ENCODE measurements at places on chromosomes 3 and 15.

GRCh38 chr3:108124337-108125152 is 33.7 kb upstream of the CD47 start:
- DNase-seq = peak; percentile 40

- DNase-seq = no peak
Measured at GRCh38 chr3:135215516-135215915, 420.5 kb downstream of the EPHB1 start.

- DNase-seq = no peak
Measured at GRCh38 chr3:34886443-34886842, 752.9 kb upstream of the ARPP21 start.

- no peak for DNase-seq
Measured at GRCh38 chr3:154086286-154086685, 34.9 kb upstream of the ARHGEF26 start.

- no peak for DNase-seq
Measured at GRCh38 chr3:136792556-136793330, 26.2 kb upstream of the SLC35G2 start.

- no peak for DNase-seq
Measured at GRCh38 chr3:123832692-123833397, 51.3 kb downstream of the MYLK start.

GRCh38 chr3:194447161-194447560 is 39.6 kb downstream of the ATP13A3 start:
- no peak for DNase-seq

GRCh38 chr15:58314593-58315216 is 117.1 kb upstream of the LIPC start:
- no peak for DNase-seq

GRCh38 chr3:119085070-119085439 is 50.4 kb upstream of the IGSF11 start:
- no peak for DNase-seq

GRCh38 chr3:52473026-52473425 is 17.6 kb downstream of the NISCH start:
- DNase-seq = no peak

- no peak for DNase-seq
Measured at GRCh38 chr15:35679186-35679585, 133.2 kb upstream of the DPH6 start.

GRCh38 chr3:196992461-196993065 is 23.9 kb upstream of the PIGZ start:
- DNase-seq = no peak

GRCh38 chr3:149816986-149817385 is 4.0 kb downstream of the RNF13 start:
- DNase-seq = no peak

DNA sequence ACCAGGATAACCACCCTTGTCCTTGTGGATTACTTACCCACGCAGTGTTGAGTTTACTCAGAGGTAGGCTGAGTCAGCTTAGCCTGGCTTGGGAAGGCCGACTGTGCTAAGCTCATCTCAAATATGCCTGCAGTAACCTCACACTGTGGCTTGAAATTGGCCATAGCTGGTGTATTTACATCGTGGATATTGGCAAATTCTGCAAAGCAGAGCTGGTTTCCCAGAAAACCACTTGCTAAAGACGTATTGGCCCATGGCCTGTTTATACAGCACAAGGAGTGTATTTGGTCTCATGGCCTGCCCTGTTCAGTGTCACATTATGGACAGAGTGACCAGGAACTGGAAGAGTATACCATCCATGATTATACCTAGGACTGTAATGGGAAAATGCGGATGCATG is 170.5 kb upstream of the UBE3A start:
- no peak for DNase-seq

GRCh38 chr15:85976986-85977385 is 102.7 kb upstream of the AGBL1 start:
- DNase-seq = no peak

DNA sequence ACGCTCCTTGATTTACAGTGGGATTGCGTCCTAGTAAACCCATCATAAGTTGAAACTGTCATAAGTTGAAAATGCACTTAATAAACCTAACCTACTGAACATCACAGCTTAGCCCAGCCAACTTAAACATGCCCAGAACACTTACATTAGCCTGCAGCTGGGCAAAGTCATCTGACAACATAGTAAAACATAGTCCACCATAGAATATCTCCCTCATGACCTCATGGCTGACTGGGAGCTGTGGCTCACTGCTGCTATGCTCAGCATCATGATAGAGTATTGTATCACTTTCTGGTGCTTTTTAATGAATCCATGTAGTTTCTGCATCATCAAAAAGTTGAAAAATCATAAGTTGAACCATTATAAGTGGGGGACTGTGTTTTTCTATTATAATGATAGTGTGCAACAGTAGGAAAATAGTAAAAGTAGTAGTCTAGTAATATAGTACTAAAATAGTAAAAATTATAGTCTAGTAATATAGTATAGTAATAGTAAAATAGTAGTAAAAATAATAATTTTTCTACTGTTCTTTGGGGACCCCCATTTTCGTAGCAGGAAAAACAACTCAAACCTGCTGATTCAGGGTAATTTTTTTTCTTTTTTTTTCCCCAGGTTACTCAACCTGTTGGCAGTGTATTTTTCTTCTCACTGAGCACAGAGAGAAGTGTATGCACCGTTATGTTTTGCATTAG is 233.5 kb downstream of the MYRIP start:
- no peak for DNase-seq

DNA sequence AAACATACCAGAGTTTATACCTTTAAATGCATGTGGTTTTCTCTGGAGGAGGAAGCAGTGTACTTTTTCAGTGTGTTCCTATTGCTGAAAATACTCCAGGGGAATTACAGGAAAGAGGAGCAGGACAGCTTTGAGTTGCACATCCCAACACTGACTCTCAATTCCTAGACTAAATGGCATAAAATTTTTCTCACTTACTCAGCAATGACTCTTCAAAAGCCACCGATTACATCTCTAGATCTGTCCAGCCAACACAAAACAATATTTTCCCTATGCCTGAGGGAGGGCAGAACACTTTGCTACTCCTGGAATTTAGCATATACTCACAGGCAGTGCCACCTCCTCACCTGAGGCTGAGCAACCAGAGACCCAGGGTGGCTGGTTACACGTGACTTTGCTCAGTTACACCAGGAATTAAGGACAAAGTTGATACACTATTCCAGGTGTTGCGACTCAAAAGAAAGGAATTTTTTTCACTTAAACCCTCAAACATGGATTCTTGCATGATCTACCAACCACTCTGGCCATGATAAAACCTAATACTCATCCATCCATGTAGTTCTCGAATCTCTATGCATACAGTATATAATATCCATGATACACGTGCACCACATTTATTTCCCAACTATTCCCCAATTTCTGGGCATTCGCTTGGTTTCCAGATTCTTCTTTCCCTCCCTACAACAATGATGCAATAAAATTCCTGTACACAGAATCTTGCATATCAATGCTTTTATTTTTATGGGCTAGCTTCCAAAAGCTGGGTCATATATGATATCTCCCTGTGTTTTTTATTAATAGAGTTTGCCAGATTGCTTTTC is 194.6 kb downstream of the THRB start:
- DNase-seq = no peak

GRCh38 chr3:48556796-48557626 is at the start of gene PFKFB4:
Gene PFKFB4 (minus strand): TSS chr3:48556803. CDS start chr3:48556777, 26 bp downstream.
- DNase-seq = peak; percentile 99
